Stimulated activated CD8-positive, alpha-beta memory T cell treated with anti-CD3 and anti-CD28 coated beads, Interleukin-4, amount 100 ng/mL, for 24 hours (primary cell): ENCODE measurements at places on chromosomes 16 and 17.

- no peak for DNase-seq
Observed at GRCh38 chr17:78697554-78698343, 84.3 kb downstream of the CYTH1 start.

DNA sequence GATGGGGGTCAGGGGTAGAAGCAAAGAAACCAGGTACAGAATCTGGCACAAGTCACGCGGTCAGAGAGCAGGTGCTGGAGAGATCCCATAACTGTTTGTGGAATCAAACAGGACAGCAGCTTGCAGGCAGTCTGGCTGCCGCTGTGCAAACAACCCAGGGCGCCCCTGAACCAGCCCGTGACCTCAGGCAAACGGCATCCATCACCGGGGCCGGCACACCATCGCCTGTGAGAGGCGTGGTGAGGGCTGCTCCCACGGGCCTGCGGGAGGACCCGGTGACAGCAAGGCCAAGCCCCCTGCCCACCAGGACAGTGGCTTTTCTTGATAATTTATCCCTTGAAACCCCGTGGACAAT lies 47.9 kb downstream of the CBFA2T3 start:
- no peak for DNase-seq

DNA sequence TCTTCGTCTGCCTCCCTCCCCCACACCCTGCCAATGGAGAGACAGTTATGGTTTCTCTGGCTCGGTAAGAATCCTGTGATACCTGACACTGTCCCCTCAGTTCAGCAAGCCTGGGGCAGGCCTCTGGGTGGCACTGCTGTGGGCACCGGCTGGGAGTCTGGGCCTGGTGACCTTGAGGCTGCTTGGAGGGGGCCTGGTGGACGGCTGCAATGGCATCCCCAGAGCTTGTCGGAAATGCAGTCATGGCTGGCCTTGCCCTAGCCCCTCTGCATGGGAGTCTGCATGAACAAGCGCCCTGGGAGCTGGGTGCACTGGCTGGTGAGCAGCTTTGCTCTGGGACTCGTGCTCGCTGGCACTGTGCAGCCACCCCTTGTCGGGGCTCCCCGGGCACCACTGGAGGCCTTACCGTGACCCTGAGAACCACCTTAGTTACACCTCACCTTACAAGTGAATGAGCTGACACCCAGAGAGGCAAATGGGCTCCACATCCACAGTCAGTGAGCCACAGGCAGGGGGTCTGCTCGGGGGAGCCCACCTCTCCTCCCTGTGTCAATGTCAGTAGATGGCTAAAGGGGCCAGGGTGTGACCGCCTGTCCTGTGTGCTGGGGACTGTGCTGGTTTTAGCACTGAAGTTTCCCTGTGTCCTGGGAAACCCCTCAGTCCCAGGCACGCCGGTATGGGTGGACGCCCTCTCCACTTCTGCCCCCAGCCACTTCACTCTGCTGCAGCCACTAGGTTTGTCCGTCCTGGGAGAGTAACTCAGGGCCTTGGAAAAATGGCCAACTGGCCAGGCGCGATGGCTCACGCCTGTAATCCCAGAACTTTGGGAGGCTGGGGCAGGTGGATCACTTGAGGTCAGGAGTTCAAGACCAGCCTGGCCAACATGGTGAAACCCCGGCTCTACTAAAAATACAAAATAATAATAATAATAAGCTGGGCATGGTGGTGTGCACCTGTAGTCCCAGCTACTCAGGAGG lies 1.4 kb downstream of the LGALS3BP start:
- no peak for DNase-seq

DNA sequence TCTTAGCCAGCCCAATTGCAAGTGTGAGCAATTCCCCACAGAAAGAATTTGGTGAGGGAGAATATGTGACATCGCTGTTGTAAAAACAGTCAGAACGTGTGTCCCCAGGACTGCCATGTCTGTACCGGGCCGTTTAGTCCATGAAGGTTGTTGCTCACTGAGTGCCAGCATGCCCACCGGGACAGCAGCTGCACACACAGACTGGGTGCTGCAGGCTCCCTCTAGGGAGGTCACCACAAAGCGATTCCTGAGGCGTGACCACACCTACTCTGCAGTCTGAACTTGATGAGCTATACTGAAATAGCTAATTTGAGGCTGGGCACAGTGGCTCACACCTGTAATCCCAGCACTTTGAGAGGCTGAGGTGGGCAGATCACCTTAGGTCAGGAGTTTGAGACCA lies 44.1 kb upstream of the ADORA2B start:
- no peak for DNase-seq

GRCh38 chr17:8158267-8159031 lies 4.3 kb downstream of the VAMP2 start:
- peak; percentile 77 for DNase-seq

GRCh38 chr17:42428141-42428944 lies 5.3 kb upstream of the CAVIN1 start:
- no peak for DNase-seq

- no peak for DNase-seq
Observed at GRCh38 chr17:4769628-4770027, 2.1 kb upstream of the TM4SF5 start.

GRCh38 chr16:25812215-25812614 lies 120.5 kb downstream of the HS3ST4 start:
- no peak for DNase-seq

GRCh38 chr17:68381076-68381900 lies 76.0 kb downstream of the WIPI1 start:
- no peak for DNase-seq

DNA sequence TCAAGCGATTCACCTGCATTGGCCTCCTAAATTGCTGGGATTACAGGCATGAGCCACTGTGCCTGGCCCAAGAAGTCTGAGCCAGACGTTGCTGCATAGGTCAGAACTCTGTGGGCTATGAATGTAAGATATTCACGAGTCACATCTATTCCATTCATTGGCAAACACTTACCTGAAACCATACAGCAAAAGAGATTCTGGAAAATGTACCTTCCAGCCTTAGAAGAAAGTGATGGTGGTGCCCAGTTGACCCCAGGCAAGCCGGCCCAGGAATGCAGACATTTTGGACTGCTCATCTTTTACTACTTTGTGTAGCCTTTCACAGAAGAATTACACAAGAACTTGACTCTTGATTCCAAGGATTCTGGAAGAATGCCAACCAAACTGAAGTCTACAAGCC lies 135.6 kb upstream of the N4BP1 start:
- no peak for DNase-seq

GRCh38 chr17:49755663-49756283 lies 8.2 kb downstream of the FAM117A start:
- no peak for DNase-seq

DNA sequence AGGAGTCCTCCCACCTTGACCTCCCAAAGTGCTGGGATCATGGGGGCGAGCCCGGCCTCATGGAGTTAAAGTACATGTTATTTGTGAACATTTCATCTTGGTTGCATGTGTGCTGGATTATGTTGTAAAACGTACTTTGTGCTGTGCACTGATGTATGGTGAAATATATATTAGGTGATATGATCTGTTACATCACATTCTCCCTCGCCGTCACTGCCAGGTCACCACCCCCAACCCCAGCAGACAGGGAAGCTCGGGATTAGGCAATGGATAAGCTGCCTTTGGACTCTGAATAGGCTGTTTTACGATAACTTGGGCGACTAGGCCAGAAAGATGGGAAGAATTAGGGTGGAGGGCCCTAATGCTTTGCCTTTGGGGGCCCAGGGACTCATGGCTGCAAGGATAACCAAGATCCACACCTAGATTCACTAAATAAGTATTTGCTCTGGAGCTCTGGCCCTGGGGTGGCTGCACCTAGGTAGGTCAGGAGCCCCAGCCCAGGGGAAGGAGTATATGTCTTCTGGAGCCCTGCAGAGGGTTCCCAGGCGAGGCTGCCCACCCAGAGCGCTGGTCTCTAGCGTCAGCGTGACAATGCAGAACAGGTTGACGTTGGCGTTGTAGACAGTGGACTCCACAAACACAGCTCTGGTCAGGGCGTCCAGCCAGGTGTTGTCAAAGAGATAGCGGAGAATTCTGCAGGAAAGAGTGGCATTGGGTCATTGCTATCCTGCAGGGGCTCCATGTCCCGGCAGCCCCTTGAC lies 27.1 kb upstream of the GCSH start:
- DNase-seq, result no peak

DNA sequence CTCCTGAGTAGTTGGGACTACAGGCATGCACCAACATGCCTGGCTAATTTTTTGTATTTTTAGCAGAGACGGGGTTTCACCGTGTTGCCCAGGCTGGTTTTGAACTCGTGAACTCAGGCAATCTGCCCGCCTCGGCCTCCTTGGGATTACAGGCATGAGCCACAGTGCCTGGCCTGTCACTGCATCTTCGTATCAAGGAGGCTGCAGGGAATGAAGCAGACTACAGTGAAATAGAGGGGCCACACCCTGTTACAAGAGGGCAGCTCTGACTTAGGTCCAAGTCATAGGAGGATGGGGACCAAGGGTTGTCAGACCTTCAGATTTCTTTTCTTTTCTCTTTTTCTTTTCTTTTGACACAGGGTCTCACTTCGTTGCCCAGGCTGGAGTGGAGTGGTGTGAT lies 28.7 kb downstream of the FA2H start:
- DNase-seq, result no peak

GRCh38 chr17:3026125-3026855 lies 37.1 kb downstream of the OR1D5 start:
- DNase-seq, result no peak

DNA sequence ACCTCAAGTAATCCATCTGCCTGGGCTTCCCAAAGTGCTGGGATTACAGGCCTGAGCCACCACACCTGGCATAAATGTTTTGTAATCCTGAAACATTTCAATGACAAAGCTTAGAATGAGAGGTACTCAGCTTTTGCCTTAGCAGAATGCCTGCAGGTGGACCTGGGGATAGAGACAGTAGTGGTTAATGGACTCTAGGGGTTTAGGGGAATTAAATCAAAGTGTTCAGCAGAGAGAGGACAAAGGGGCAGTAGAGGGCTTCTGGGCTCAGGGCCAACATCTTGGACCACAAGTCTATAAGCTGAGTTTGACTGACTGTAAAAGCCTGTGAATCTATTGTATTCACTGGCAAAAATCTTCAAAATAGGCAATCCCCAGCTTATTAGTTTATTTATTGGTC lies 36.0 kb upstream of the MED13 start:
- DNase-seq, result no peak

- no peak for DNase-seq
Observed at GRCh38 chr16:84517366-84517765, 12.9 kb upstream of the MEAK7 start.

GRCh38 chr17:45855691-45856336 lies 11.1 kb downstream of the SPPL2C start:
- no peak for DNase-seq
